OCI-M1 (cell line): ENCODE measurements at places on chromosomes 7 and 10.

DNA sequence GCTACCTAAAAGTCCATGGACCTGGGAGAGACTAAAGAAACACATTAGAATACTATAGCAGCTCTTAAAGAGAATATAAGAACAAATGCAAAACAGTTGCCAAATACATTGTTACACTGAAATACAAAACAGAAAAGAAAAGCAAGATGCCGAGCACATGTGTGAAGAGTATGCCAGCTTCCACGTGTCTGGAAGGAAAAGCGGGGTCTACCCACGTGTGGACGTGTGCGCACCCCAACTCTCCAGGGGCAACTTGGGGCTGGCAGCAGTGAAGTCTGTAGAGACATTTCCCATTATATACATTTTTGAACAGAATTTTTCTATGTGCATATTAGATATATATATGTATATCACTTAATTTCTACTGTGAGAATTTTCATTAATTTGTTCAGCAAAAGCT, 6.2 kb downstream of the VIPR2 start:
- no peak for DNase-seq

GRCh38 chr7:15174485-15174884, 271.9 kb upstream of the DGKB start:
- no peak for DNase-seq

DNA sequence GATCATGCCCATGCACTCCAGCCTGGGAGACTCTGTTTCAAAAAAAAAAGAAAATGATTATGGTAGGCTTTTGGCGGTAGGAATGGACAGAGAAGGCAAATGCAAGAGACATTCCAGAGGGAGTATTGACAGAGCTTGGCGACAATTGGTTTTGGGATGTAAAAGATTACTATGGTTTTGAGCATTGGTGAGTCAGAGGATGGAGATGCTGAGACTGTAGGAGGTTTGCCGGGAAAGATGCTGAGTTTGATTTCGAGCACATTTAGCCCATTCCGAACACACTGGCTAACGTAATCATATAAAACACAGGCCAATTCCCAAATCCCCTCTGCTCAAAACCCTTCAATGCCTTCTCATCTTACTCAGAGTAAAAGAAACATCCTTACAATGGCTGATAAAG, 161.6 kb upstream of the MKLN1 start:
- DNase-seq: no peak

- no peak for DNase-seq
Observed at GRCh38 chr10:44035474-44036197, 349.3 kb downstream of the CXCL12 start.

DNA sequence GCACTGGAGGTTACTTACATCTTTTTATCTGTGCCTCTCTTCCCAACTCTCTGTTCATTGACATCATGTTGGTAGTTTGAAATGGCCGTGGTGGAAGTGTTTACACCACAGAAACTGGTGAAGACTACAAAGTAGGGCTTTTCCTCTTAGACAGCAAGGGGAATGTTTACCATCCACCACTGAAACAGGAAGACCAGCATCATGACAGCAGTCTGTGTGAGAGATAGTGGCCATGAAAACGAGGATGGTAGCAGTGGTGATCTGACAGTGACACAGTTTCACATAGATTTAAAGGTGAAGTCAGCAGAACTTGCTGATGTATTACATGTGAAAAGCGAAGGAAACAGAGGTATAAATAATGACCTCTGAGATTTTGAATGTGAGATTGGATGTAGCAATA, 115.7 kb downstream of the CCDC71L start:
- DNase-seq: no peak

- no peak for DNase-seq
Observed at GRCh38 chr10:122181876-122182275, 89.2 kb upstream of the BTBD16 start.

DNA sequence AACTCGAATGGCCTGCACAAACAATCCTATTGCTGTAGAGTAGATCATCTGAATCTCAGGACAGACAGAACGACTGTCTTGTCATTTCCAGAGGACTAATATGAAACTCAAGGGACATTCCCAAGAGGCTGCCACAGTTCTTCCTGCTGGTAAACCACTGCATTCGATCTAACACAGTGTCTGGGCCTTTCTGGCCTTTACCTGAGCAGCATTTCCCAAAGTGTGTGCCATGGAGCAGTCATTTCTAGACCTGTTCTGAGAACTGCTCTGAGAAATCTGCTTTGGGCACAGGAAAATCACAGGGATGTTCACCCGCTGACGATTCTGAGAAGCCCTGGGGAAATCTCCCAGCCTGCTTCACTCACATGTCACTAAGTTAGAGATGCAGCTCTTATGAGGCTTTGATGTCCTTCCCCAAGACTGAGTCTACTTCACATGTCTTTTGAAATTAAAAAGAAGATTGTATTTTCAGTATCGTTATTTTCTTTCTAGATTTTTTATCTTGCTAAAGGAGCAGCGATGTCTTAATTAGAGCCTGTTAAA, 18.4 kb downstream of the GPNMB start:
- DNase-seq: no peak

DNA sequence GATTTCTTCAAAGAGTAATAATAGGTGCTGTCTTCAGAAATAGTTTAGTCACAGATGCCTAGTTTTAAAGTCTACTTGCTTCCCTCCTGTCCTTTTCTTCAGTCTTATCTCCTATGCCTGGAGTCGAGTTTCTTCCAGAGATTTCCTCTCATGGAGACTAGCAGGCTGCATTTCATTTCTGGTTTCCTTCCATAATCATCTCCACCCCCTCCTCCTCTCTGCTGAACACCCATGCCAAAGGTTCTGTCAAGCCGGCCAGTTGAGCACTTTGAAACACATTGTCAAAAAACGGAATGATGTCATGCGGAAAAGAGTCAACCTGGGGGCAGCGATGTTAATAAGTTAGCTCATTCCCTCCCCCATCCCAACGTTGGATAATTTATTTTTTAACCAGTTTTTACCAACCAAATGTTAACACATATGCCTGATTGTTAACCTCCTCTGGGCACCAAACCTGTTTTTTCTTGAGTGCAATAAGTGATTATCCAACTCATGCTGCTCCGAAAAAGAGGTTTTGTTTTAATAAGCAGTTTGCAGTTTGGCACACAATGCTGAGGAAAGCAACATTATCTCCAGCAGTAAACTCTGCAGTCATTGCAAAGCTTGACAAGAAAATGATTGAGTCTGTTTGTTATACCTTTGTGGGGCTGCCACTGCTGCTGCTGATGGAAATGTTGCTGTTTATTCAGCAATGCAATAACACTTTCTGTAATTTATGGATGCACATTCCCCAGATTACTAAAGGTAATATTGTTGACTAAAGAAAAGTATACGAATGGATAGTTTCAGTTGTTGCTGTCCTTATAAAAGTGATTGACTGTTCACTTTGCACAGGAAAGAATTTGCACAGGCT, 161.6 kb downstream of the LRMDA start:
- DNase-seq: no peak
